ENCODE measurements at places on chromosomes 16 and 17. TPM values are rescaled to one million over a fixed set of nuclear protein-coding genes. Genes with fewer than 3 reads are reported as not detected.

DNA sequence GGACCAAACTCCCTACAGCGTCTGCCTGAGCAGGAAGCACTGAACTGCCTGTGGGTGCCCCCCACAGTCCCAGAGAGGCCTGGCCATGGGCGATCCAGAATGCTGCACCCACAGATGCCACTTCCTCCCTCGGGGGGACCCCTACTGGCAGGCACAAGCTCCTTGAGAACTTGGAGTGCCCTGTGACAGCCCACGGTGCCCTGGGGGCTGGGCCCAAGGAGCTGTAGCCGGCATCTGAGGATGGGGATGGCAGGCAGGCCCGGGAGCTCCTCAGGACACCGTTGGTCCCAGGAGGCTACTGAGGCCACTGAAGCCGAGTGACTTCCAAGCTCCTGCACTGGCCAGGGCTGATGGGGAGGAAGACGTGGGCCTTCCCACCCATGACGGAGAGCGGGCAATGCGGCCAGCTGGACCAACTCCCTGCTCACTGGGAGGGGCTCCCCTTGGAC is 15.1 kb upstream of the RASD1 start:
- DNase-seq: no peak

DNA sequence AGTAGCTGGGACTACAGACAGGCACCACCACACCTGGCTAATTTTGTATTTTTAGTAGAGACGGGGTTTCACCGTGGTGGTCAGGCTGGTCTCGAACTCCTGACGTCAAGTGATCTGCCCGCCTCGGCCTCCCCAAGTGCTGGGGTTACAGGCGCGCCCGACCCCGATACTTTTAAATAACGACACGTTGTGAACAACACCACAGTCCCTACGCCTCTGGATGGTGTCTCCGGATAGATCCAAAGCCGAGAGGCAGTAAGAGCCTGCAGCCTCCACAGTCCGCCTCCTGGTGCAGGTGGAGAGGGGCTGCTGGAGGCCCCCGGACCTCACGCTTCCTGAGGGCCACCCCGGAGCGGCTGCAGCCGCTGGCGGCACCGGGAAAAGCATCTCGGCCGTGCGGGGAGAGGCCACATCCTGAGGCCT is 741 bp upstream of the TLCD3A start:
- DNase-seq: peak; percentile 45

- no peak for DNase-seq
Observed at GRCh38 chr17:67700037-67700724, 17.6 kb upstream of the NOL11 start.

DNA sequence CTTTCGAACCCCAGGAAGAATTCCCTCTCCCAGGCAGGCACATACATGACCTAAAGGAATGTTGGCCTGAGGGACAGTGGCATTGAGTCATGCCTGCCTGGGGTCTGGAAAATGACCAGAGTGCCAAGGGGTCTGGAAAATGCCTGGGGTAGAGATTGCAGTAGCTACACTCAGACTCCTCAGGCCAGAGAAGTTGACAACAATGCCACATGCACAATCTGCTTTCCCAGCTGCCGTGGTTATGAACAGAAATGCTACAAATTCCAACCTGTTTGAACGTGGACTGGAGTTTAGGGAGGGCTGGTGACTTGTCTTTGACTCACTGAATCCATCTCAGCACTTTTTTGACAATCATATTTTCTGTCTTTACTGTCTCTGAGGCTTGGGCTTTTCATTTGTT is 250.0 kb downstream of the ABCC12 start:
- DNase-seq: no peak

GLG1 gene
- total RNA-seq: 179 TPM

- no peak for DNase-seq
Observed at GRCh38 chr17:75571197-75571884, 16.3 kb upstream of the MYO15B start.

MYH11 gene
- 0.69 TPM for total RNA-seq

GRCh38 chr16:11032922-11033291 is 88.5 kb downstream of the CLEC16A start:
- DNase-seq: no peak

EME2 gene
- total RNA-seq: 25.7 TPM

Measured in WTC11 (cell line).